ENCODE measurements at places on chromosomes 12 and 14. TPM values are rescaled to one million over a fixed set of nuclear protein-coding genes. Genes with fewer than 3 reads are reported as not detected.

DNA sequence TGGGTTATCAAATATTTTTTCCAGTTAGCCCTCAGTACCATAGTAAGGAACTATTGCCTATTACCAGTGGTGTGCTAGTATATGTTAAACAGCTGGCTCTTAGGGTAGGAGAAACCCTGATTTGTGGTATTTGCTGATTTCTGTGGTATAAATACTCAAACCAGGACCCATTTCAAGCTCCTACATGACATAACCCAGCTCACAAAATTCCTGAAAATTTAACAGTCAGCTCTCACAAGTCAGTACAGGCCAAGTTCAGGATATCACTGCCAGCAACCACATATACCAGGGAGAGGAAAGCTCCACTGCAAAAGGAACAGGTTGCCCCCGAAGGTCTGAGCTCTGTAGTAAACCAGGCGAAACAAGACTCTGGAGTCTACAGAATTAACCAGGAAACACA, 315.3 kb downstream of the NOVA1 start:
- DNase-seq = no peak

DNA sequence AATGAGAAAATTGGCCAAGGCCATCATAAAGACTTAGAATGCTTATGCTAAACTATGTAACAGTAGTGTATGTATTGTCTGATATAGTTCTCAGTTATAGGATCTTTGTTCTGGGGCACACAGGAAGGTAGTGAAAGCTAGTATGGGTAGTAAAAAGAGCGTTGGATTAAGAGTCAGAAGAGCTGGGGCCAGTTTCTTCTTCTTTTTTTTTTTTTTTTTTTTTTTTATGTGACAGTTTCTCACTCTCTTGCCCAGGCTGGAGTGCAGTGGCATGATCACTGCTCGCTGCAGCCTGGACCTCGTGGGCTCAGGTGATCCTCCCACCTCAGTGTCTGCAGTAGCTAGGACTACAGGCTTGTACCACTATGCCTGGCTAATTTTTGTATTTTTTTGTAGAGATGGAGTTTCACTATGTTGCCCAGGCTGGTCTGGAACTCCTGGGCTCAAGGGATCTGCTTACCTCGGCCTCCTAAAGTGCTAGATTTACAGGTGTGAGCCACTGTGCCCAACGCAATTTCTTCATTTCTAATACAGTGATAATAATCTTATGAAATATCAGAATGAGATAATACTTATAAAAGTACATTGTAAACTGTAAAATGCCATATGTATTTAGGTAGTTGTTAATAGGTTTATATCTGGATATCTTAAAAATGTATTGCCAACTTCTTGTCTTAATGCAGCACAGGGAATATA, 7.4 kb downstream of the MDM2 start:
- DNase-seq = no peak

The TMEM132C gene
- total RNA-seq = not detected

The ADAM21 gene
- 1.7 TPM for total RNA-seq

DNA sequence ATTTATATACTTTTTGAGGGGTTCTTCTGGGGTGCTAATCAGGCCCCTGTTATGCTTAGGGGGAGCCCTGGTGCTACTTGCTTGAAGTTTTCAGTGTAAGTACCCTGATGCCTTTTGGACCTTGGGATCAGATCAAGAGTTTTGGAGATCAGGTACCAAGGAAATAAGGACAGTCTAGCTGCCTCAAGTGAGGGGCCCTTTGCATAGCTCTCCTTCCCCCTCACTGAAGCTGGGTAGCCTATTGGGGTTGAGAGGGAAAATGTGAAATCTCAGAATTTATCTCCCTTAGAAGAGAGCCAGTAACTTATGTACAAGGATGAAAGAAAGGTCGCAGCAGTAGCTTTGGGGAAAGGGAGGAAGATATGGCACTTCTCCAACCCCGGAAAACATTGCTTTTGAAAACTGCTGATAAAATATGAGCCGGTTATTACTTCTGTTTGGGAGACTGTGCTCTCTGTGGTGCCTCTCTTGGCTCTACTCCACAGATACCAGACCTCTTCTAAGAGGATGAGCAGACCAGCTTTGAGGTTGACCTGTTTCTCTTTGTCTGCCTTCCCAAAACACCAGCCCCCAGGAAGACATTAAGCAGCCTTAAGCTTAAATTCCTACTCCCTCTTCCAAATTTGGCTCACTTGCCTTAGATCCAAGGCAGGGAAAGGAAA, 8.8 kb upstream of the AMHR2 start:
- DNase-seq = no peak

DNA sequence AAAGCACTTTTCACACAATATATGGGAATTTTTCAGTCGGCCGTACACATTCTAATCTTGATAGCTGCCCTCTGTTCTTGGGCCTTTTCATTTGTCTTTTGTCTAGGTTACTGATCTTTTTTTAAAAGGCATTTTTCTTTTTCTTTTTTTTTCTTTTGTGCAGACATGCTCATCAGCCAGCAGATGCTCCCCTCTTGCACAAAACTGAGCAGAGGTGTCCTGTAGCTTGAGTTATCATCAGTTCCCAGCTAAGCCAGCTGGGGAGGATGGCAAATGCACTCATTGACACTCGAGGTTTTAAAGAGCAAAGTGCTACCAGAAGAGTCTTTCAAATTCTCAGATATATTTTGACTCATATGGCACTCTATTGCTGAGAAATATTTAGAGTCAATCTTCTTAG, 913.9 kb upstream of the SEL1L start:
- DNase-seq = no peak

DNA sequence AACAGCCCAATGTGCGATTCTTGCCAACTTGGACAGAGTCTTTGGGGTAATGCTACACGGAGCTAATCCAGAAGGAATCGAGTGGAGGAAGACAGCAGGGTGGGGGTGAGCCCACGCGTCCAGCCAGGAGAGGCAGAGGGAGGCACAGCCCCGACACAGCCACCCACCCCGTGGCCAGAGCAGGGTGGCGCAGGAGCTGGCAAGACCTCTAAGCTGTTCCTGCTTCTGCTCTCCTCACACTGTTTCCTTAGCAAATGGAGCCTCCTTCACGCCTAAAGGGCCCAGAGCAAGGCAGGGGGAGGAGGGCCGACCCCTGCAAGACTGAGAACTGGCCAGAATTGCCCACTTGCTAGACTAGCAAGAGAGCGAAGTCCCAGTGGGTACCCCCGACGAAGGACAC, 91.5 kb downstream of the FBXL14 start:
- DNase-seq = no peak

Measured in renal cortical epithelial cell (primary cell).